HT1080 (cell line): ENCODE measurements at places on chromosomes 1 and 21.

GRCh38 chr1:195530961-195531360 is 1077.3 kb downstream of the KCNT2 start:
- no peak for DNase-seq

GRCh38 chr1:85314726-85315125 is 38.3 kb upstream of the BCL10 start:
- DNase-seq = no peak

GRCh38 chr1:200916152-200916551 is 21.5 kb downstream of the INAVA start:
- no peak for DNase-seq

GRCh38 chr1:160432371-160432786 is 32.0 kb downstream of the VANGL2 start:
- no peak for DNase-seq

DNA sequence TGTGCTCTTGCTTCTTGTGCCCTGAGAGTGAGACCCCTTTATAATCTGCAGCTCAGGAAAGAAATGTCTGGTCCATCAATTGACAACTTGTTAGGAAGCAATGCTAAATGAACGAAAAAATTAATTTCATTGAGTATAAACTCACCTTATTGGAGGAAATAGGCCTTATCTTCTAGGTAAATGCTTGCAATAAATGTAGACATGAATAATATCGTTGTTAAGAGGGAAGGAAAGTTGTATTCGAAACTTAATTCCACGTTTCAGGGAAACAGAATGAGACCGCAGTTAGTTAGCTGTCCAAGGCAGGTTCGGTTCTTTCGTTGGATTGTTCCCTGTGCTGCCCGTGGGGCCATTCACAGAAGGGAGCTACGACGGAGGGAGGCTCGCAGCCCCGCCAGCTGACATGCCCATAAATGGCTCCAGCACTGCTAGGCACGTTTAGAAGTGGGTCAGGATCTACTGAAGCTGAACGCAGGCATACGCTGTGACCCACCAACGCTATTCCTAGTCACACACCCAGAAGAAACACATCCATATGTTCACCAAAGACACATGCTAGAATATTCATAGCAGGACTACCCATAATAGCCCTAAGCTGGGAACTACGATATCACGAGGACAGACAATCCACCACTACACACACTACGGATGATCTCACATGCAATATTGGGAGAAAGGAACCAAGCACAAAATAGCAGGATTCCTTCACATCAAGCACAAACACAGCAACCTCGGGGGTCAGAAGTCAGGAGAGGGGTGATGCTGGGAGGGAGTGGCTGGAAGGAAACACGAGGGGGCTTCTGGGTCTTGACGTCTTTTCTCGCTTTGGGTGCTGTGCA is 56.2 kb upstream of the LBR start:
- no peak for DNase-seq

GRCh38 chr1:208603721-208604120 is 359.5 kb upstream of the PLXNA2 start:
- no peak for DNase-seq

GRCh38 chr1:59156051-59156450 is 140.8 kb upstream of the FGGY start:
- DNase-seq = no peak

DNA sequence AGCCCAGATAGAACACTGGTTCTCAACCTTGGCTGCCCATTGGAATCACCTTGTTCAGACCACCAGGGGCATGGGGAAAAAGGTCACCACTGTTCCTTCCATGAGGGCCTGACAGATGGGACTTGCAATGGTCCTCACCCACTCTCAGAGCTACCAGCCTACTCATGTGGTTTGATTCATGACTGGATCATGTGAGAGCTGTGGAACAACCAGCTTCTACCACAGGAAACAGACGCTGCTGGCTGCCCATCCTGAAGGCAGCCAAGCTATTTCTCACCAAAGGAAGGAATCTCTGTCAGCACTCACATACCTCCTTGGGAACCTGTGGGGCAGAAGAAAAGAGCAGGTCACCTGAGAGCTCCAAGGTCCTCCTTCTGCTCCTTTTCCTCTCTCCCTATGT is 53.6 kb downstream of the CAPN8 start:
- no peak for DNase-seq
